ENCODE measurements at places on chromosomes 3 and 15. TPM values are rescaled to one million over a fixed set of nuclear protein-coding genes. Genes with fewer than 3 reads are reported as not detected.

BSN gene
- total RNA-seq = 0.10 TPM

GRCh38 chr3:71288269-71288930, 295.1 kb downstream of the FOXP1 start:
- no peak for DNase-seq

GRCh38 chr15:63605816-63606215, 8.6 kb downstream of the FBXL22 start:
- no peak for DNase-seq

CRYGS gene
- total RNA-seq = 1.1 TPM

DZIP1L gene
- total RNA-seq = 7.4 TPM

DNA sequence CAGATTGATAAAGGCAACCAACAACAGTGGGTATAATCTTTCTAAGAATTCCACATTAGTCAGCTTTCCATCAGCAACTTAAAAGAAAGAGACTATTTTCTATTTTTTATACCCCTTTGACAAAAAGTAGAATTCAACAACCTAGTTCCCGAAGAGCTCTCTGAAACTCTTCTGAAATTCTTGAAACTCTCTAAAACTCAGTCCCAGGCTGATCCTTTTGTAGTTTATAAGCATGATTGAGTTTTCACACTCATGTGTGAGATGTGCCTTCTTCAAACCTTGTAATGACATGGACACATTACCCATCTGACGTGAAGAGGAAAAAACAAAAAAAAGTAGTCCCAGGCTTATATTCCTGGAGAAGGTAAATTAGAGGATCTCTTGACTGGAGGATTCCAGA, 31.4 kb downstream of the RAF1 start:
- no peak for DNase-seq

ARRDC4 gene
- 4.6 TPM for total RNA-seq

DNA sequence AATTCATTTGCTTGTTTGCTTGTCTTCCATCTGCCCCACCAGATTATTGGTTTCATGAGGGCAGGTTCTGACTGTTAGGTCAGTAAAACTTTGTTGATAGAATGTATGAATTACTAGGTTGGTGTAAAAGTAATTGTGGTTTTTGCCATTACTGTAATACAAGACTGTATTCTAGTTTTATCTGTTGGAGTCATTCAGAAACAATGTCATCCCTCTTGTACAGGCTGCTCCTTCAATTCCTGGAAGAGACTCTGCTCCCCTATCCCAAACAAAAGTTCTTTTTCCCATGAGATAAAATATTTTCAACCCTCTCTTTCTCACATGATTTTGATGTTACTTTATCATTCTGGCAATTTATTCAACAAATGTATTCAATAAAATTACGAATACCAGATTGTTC, 115.0 kb downstream of the CHST2 start:
- no peak for DNase-seq

CYP8B1 gene
- not detected for total RNA-seq

KLHL6 gene
- not detected for total RNA-seq

- DNase-seq = no peak
Observed at GRCh38 chr15:59011262-59011952, 23.9 kb downstream of the RNF111 start.

MAP1A gene
- total RNA-seq = 1.6 TPM

GRCh38 chr15:47548231-47548630, 169.1 kb upstream of the SEMA6D start:
- DNase-seq = no peak

DNA sequence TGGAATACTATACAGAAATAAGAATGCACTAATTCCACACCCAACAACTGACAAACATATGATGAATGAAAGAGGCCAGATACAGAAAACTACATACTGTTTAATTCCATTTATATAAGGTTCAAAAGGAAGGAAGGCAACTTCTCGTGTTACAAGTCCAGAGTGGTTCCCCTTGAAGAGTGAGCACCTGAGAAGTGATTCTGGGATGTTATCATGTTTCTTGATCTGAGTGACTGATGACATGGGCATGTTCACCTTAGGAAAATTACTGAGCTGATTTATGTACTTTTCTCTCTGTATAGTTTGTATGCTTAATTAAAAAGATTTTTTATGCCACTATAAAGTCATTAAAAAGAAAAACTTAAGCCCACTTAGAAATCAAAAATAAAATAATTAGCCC, 13.6 kb downstream of the CCDC12 start:
- DNase-seq = no peak

GRCh38 chr15:43429687-43430086, 58.8 kb downstream of the TUBGCP4 start:
- DNase-seq = no peak

GRCh38 chr15:100767001-100767825, 112.4 kb upstream of the ALDH1A3 start:
- no peak for DNase-seq

CCR8 gene
- total RNA-seq = not detected

DNA sequence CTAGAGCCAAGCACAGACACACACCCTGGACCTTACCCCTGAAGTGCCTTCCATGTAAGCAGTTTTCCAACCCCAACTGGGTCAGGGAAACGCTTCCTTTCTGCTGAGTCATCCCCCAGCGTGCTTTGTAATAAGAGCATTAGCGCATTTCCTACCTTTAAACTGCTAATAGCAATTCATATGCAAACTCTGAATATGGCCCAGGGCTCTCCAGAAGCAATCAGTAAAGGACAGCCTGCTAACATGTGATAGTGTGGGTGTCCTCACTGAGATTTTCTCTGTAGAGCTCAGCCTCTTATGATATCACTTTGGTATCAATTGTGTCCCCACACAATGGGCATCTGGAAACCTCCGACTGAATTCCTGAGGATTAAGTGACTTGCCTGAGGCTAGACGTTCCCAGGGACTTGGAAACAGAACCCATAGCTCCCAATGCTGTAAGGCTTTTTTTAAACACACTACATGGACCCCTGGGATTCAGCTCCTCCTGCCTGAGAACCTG, 5.6 kb downstream of the GABRB3 start:
- DNase-seq = no peak

GRCh38 chr3:172333042-172333377, 115.2 kb downstream of the GHSR start:
- DNase-seq = no peak

OXTR gene
- 6.4 TPM for total RNA-seq

GNB5 gene
- 53.2 TPM for total RNA-seq

DNA sequence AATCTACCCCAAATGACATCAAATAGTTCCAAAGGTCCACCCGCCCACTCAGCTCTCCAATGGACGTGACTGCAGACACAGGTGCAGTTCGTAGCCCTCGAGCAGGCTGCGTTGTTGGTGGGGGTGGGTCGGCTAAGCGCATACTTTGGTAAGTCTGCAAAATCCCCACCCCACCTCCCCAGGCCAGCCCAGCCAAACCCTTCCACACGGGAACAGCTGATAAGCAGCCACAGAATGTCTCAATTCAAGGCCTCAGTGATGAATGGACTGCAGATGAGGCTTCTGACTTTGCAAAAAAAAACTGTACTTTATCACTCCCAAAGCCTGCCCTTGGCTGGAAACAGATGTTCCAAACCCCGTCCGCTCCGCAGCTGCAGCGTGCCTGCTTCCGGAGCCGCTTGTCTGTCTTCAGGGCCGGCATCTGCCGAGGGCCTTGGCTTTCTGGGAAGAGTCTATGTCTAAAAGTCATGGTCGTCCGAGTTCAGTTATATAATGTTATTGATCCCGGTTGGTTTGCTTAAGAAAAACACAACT, 38.2 kb downstream of the PCSK6 start:
- DNase-seq = no peak

- DNase-seq = no peak
Observed at GRCh38 chr15:93257920-93258319, 168.9 kb upstream of the RGMA start.

Data from RPMI7951 (cell line).